Dermis blood vessel endothelial cell (primary cell): ENCODE measurements at places on chromosomes 7 and 10. TPM values are rescaled to one million over a fixed set of nuclear protein-coding genes. Genes with fewer than 3 reads are reported as not detected.

The WDR86 gene
- not detected in 2 replicates for total RNA-seq

The FOXI2 gene
- total RNA-seq: not detected in 2 replicates

The KLF6 gene
- total RNA-seq: 101 and 205 TPM in 2 replicates

The RNF148 gene
- 1.3 and 2.6 TPM in 2 replicates for total RNA-seq

The IFIT1B gene
- total RNA-seq: not detected in 2 replicates

The ABCB1 gene
- total RNA-seq: 4.6 and 16.2 TPM in 2 replicates

The SPDYE8 gene
- not detected in 2 replicates for total RNA-seq

The OIT3 gene
- 0.34 TPM in 1 of 2 replicates, not detected in the other for total RNA-seq

The PRSS58 gene
- total RNA-seq: not detected in 2 replicates

The RADIL gene
- 3.9 and 4.1 TPM in 2 replicates for total RNA-seq

The ANKMY2 gene
- total RNA-seq: 14.6 and 16.3 TPM in 2 replicates

The CALML3 gene
- total RNA-seq: not detected in 2 replicates

The GCK gene
- total RNA-seq: 0.23 TPM in 1 of 2 replicates, not detected in the other

The CLDN3 gene
- 1.4 and 1.5 TPM in 2 replicates for total RNA-seq

The SORBS1 gene
- 0.68 and 3.6 TPM in 2 replicates for total RNA-seq

The FAM24B gene
- total RNA-seq: 2.2 and 5.1 TPM in 2 replicates

The SUN3 gene
- not detected in 2 replicates for total RNA-seq

The ITPRID1 gene
- not detected in 2 replicates for total RNA-seq

The CCDC136 gene
- total RNA-seq: 0.88 and 1.7 TPM in 2 replicates

The CALY gene
- total RNA-seq: not detected in 2 replicates
